ENCODE measurements at places on chromosomes 1 and 21. TPM values are rescaled to one million over a fixed set of nuclear protein-coding genes. Genes with fewer than 3 reads are reported as not detected.

GRCh38 chr1:172742599-172743500 is 83.9 kb downstream of the FASLG start:
- no peak overlapping the region for H3K4me3 ChIP-seq
- no peak overlapping the region for H3K27ac ChIP-seq
- H3K27me3 ChIP-seq: peaks cover 4% of the 10 kb centered on the region
- peaks cover 34% of the 10 kb centered on the region for H3K4me1 ChIP-seq

DNA sequence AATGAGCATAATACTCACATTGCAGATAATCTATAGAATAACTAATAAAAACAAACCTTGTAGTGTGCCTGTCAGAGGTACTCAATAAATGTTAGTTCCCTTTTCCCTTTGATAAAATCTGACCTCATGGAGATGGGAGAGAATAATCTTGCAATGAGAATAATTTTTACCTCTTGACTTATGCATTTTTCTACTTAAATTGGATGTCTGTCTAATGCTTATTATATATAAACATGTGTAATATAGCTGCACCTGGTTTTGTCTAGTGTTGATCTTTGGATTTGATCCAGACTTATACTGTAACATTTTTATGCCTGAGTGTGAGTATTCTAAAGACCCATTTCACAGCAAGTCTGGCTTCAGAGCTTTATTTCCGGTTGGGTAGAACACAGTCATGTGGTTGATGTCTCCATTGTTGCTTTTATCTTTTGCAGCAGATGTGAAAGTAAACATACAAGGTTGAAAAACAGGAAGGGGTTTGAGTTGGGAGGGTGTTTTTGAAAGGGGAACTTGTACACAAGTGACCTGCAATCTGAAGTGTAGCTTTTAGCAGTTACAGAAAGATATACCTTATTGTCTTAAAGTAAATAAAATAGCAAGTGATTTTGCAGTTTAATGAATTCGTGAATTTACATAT is 12.4 kb downstream of the EPB41 start:
- H3K4me3 ChIP-seq: peak overlapping the region; percentile 74
- H3K4me1 ChIP-seq: peaks cover 70% of the 10 kb centered on the region
- no peaks in the 10 kb centered on the region for H3K36me3 ChIP-seq
- no peaks in the 10 kb centered on the region for H3K27me3 ChIP-seq
- peak overlapping the region; percentile 80 for H3K27ac ChIP-seq

DNA sequence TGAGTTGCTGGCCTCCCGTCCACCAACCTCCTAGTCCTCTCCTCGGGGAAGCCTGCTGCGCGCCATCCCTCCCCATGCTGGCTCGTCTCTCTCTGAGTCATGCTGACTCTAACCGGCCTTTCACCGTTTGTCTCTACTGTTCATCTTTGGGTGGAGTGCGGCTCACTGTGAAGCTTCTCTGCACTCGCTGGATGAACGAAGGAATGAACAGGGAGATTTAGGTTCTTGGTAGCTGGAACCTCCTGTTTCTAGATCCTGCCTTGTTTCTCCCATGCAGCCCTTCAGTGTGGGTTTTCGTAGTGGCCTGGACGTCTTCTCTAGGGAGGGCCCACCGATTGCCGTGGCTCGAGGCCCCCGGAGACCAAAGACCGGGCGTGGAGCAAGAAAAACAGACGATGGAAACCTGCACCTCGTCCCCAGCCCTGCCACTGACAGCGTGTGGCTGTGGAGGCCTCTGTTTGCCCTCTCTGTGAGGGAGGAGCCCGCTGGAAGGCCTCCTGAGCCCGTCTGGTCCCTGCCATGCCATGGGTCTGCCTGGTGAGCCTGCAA is 227.6 kb upstream of the C1orf174 start:
- no peaks in the 10 kb centered on the region for H3K4me1 ChIP-seq
- no peaks in the 10 kb centered on the region for H3K36me3 ChIP-seq
- DNase-seq: no peak
- H3K27me3 ChIP-seq: peaks cover 2% of the 10 kb centered on the region
- H3K4me3 ChIP-seq: no peak overlapping the region

GRCh38 chr1:240441669-240442068 is 170.3 kb downstream of the GREM2 start:
- no peaks in the 10 kb centered on the region for H3K36me3 ChIP-seq
- no peak for DNase-seq
- H3K4me3 ChIP-seq: no peak overlapping the region
- no peak overlapping the region for H3K27ac ChIP-seq
- H3K4me1 ChIP-seq: no peaks in the 10 kb centered on the region

- H3K36me3 ChIP-seq: no peaks in the 10 kb centered on the region
- H3K27me3 ChIP-seq: peaks cover 9% of the 10 kb centered on the region
- H3K4me1 ChIP-seq: no peaks in the 10 kb centered on the region
- no peak overlapping the region for H3K4me3 ChIP-seq
- no peak for DNase-seq
These were observed 13.4 kb upstream of the PRPF38B start for GRCh38 chr1:108678706-108679105.

- no peak within 1 kb of the TSS for H3K27ac ChIP-seq
- no peak for DNase-seq
- H3K27me3 ChIP-seq: peaks cover 4% of the 10 kb centered on the region
- H3K4me1 ChIP-seq: peaks cover 2% of the 10 kb centered on the region
- H3K4me3 ChIP-seq: no peak within 1 kb of the TSS
These were observed at the start of gene SPAG17 for GRCh38 chr1:118185084-118185832. Gene SPAG17, minus strand, starts transcription at chr1:118185228. Its CDS starts 71 bp downstream, at chr1:118185157.

The SPRR1B gene
- not detected for total RNA-seq

The HNRNPU gene
- 428 TPM for total RNA-seq

The LRRC41 gene
- total RNA-seq: 59.5 TPM

The GUCA2A gene
- not detected for total RNA-seq

The SPRR5 gene
- not detected for total RNA-seq
